ENCODE measurements at places on chromosomes 6 and 20.
A peak's percentile ranks its signal among the peaks of the same experiment; 100 is the strongest.

DNA sequence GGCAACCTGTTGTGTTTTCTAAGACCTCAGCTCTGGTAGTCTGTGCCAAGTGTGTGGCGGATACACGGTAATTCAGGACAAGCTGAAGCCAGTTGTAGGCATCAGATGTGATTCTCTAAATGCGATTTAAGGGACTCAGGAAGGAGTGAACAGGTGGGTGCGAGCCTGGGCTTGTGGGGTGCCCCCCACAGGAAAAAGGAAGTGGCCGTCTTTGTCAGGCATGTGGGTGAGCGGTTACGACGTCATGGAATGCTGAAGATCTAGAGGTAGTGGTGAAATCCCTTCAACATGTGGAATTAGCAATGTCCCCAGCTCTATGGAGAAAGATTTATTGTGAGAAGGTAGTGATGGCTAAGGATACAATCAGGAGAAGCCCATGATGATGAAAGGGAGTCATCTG lies 95.1 kb upstream of the EXOC2 start:
- no peak for DNase-seq

DNA sequence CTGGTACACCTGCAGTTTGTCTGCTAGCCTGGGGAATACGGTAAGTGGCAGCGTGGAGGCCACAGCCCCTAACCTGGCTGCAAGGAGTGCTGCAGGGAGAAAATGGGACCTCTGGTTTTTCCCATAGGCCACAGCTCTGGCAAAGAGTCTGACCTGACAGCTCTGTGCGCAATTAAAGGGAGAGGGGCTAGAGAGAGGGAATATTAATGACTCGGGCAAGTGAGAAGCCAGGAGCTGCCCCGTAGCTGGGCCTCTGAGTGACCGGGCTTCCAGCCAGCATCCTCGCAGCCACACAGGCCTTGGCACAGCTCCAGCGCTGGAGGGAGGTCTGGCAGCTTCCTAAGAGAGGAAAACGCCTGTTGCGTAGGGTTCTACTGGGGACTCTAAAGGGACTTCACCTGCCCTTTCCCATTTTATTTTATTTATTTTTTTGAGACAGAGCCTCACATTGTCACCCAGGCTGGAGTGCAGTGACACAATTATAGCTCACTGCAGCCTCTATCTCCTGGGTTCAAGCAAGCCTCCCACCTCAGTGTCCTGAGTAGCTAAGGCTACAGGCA lies 18.2 kb upstream of the OCSTAMP start:
- no peak for DNase-seq

DNA sequence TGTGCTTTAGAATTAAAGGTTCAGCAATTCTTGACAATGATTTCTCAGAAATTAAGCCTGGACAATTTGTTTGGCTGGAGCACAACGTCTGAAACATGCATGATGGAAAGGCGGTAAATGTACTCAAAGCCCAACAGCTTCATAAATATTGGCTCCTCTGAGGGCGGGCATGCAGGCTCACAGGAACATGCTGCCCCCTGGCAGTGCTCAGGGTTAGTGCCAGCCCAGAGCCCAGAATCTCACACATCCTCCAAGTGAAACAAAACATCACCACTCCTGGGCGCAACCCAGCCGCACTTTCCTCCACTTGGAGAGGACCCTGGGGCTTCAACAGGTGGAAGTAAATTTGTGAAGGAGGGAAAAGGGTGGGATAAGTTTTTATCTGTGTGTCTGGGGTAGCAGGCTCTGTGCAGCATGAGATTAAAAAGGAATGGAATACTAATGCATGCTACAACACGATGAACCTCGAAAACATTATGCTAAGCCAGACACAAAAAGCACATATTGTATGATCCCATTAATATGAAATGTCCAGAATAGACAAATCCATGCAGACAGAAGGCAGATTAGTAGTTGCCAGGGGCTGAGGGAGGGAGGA lies 54.1 kb upstream of the PTPRT start:
- no peak for DNase-seq

- DNase-seq = no peak
These were observed 241.8 kb upstream of the PREP start for GRCh38 chr6:105644691-105645090.

DNA sequence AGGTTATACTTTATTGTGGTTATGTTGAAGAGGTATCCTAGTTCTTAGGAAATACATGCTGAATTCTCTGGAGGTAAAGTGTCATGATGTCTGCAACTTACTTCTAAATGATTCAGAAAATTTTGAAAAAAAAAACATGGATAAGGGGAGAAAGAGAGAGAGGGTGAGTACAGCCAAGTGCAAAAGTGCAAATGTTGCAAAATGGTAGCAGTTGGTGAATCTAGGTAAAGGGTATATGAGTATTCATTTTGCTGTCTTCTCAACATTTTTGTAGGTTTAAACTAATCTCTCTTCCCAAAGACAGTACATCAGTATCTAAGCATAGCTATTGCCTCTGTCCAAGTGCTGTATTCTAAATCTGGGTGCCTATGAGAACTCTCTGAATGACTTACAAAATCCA lies 579.4 kb upstream of the CHD6 start:
- DNase-seq = no peak

- DNase-seq = peak; percentile 2
These were observed 474 bp downstream of the RBM38 start for GRCh38 chr20:57391439-57392301.

- DNase-seq = no peak
These were observed 187.4 kb upstream of the JARID2 start for GRCh38 chr6:15058200-15059061.

DNA sequence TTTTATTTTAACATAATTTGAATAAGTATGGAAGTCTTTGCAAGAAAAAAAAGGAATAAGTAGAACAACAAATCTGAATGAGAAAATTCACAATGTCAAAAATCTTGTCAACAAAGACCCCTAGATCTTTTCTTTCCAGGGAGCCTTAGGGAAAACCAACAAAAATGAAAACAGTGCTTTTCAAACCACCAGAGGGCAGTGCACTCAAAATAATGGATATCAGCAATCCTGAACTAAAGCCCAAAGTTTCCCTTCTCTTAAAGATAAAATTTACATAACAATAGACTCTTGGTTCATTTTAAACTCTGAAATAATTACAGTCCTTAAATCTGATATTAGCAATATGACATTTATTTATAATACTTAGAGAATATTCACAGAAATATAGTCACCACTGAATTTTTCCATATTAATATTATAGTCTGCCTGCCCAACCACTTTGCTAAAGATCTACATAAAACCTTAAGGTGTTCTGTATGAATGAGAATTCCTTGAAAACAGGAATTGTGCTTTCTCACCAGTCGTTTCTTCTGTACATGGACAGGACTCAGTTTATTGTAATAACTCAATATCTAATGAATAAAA lies 105.3 kb upstream of the BMP5 start:
- DNase-seq = peak; percentile 62

DNA sequence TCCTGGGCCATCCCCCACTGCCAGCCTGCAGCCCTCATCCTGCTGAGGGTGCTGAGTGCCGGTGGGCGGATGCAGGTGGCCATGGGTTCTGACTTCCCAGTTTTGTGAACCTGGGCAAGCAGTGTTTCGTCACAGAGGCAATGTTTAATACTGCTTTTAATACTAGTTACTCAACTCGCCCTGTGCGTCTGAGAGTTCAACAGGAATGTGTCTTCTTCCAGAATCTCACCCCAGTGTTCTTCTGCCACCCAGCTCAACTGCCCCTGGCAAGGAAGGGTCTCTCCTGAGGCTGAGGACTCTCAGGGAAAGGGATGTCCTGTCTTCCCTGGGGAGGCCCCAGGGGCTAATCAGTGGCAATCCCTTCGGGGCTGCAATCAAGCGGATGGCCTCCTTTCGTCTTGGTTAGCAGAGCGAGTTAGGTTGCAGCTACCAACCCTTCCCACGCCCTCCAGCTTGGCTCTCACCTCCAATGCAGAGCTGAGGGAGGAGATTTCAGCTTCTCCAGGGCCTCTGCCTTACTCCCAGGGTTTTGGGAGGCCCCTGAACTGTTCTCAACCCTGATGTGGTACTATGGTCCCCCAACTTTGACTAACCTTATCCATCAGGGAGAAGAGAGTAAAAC lies 2.0 kb downstream of the KCNK16 start:
- DNase-seq = no peak

Data from AML-193 (cell line).